ENCODE measurements at places on chromosomes 2 and 18.

DNA sequence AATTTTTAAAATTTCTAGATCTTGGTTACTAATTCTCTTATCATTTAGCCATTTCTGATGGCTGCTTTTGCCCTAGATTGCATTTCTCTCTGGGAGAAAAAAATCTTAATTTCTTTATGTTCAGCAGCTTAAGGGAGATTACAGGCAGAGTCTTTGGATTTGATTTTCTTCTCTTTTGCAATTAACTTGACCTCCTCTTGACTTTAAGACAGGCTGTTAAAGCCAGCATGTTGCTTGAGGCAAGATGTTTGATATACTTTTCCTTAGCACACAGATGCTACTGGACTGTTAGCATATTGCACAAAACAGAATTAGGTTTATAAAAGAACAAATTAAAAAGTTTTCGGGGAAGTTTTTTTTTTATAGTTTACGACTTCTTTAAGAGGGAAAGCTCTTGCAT, 50.0 kb downstream of the XRCC5 start:
- DNase-seq, result no peak

DNA sequence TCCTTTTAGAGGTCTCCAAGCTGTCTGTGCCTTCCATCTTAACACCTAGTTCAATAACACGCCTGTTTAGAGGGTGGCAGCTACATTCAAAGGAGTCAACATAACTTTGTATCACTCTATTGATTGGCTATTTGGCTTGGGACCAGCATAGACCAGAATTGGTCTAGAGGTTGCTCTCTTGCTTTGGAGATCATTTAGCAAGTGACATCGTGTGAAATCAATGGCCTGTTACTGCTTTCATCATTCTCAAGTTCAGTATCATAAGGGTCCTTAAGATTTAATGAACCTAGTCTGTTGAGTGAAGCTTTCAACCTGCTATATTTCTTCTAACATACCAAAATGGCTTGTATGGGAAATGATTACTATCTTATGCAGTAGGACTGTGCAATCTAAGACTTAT, 768.2 kb downstream of the NRXN1 start:
- no peak for DNase-seq

GRCh38 chr2:138245310-138245709, 256.3 kb upstream of the SPOPL start:
- no peak for DNase-seq

DNA sequence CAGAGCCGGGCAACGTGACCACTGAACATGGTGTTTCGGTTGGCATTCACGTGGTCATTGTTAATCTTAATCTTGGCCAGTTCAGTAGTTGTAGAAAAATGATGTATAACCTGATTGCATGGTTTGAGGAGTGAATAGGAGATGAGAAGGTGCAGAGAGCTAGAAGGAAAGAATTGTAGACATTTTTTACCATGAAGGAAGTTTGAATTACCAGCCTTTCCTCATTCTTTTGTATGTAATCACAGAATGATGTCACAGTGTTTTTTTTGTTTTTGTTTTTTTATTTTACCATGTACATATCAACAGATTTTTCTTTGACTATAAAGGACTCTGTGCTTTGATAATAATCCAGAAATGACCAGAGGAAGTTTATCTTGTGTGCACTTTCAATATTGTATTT, 126.3 kb downstream of the LTBP1 start:
- no peak for DNase-seq

DNA sequence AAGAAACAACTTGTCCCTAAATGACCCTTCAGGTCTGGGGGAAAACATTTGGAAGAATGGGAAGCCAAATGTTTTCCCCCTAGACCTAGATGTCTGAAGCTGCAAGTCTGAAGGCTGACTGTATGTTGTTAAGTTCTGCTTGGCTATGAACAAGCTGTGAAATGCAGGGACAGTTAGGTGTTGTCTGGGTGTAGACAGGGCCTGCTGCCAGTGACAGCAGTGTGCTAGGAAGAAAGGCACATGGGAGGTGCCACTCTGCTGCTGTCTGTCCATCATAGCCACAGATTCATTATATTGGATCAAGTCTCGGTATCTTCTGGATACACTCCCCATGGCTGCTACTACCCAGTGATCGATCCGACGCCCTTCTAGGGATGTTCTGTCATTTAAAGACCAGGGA, 265.9 kb upstream of the PXDN start:
- no peak for DNase-seq

DNA sequence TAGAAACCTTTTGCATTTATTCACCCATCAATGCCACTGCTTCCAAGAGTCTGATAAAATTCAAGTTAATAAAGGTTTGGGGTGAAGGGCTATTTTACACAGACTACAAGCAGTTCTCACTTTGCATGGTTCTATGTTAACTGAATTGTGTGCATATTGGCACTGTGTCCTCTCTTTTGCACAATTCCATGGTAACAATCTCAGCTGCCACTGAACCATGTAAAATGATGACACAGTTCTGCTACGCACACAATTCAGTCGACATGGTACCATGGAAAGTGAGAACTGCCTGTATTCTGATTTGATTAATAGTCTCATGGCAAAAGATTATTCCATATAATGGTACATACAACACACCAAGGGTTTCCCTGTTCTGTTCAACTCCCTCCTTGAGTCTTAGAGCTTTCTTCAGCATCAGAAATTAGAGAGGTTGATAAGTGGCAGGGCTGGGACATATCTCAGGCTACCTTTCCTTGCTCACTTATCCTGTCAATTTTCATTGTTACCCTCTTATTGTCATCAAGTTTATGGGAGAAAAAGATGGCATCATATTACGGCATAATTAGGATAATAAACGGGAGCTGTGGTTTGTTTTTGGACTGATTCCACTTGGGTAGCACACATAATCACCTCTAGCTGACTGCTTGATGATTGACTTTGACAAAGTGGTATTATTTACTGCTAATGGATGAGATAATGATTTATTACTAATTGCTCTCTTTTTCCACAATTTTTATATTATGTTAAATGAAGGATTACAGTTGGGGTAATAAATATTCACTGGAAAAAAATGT, 139.3 kb upstream of the CREB1 start:
- no peak for DNase-seq

DNA sequence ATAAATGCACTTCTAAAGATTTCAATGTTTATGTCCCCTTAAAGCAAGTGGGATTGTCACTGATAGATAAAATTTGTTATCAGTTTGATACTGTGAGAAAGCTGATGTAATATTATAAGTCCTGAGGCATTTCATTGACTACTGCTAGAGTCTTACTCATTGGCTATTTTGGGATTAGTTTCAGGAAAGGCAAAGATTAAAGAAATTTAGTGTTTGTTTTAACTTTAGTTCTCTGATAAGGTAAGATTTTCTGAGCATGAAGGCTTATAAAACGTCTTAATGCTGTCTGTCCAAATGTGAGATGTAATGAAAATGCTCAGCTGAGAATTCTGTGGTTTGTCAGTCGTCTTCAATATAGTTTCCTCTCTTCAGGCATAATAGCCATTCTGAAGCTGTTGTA, 886.4 kb upstream of the CDH2 start:
- DNase-seq, result no peak
